ENCODE measurements at places on chromosomes 5 and 9. TPM values are rescaled to one million over a fixed set of nuclear protein-coding genes. Genes with fewer than 3 reads are reported as not detected.

Gene DTWD2
- 5.3 TPM for polyA plus RNA-seq

Gene CMYA5
- polyA plus RNA-seq = 13.7 TPM

Gene LCNL1
- 0.17 TPM for polyA plus RNA-seq

Gene SNCB
- polyA plus RNA-seq = 0.13 TPM

Gene KCNN2
- 1.5 TPM for polyA plus RNA-seq

Gene CARD9
- polyA plus RNA-seq = not detected

Gene PDE6A
- polyA plus RNA-seq = 0.25 TPM

Gene IRGM
- polyA plus RNA-seq = 0.12 TPM

Gene SLC25A2
- 0.10 TPM for polyA plus RNA-seq

Gene PPIC
- polyA plus RNA-seq = 21.3 TPM

Gene SLC34A3
- not detected for polyA plus RNA-seq

Gene PLPP6
- 8.3 TPM for polyA plus RNA-seq

Gene SLC6A7
- not detected for polyA plus RNA-seq

DNA sequence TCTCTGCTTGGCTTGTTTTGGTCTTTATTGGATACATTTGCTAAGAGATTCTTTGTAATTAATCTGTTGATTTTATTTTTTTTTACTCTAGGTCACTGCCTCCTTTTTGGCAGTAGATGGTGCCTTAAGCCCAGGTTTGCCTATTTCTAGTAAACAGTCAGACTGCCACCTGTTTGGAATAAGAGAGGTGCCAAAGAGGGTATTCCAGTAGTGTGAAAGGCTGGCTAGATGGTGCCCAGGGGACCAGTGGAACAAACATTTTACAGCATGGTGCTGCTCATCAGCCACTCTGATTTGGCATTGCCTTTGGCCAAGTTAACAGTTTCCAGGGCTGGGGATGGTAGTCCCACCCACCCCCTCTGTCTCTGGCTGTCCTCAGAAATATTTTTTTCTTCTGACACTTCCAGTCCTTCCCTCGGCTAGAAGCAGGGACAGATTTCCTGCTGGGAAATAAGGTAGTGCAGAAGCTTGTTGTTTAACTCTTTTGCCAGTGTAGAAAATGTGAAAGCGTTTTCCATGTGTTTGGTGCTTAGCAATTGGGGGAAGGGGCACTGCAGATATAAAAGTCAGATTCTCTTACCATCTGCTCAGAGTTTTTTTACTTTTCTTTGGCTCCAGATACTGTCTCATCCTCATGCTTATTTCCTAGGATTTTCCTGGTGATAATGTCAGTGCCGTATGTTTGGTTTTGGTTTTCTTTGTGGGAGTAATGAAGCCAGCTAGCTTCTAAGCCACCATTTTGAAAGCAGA is 36.6 kb upstream of the FBXL7 start:
- no peak for DNase-seq

- DNase-seq = no peak
Measured at GRCh38 chr5:139681112-139681458, 32.9 kb downstream of the CXXC5 start.

DNA sequence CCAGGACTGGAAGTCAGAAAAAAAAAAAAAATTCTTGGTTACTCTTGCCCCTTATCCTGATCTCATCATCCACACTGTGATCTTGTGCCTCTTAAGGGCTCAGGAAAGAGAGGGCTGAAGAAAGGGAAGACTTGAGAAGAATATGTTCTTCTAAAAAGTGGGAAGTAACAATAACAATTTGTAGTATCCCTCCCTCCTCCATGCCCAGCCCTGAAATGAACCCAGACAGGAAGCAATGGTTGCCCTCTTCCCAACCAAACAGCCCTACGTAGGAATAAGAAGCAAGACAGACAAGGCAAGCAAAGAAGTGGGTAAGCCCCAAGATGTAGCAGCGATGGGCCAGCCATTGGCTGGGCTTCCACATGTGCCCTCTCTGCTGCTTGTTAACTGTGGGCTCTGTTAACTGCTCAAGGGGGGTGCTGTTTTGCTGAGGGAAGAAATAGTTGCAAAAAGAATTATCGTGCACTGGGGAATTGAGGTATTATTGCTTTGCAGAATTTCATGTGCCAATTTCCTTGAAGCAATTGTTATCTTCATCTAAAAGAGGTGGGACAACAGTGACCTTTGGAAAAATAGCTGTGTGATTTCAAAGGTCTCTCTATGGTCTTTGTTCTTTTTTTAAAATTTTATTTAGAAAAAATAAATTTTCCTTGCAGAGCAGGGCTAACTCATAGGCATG is 146.6 kb upstream of the PCA3 start:
- no peak for DNase-seq

- DNase-seq = no peak
Measured at GRCh38 chr9:3863111-3863528, 337.3 kb upstream of the RFX3 start.

DNA sequence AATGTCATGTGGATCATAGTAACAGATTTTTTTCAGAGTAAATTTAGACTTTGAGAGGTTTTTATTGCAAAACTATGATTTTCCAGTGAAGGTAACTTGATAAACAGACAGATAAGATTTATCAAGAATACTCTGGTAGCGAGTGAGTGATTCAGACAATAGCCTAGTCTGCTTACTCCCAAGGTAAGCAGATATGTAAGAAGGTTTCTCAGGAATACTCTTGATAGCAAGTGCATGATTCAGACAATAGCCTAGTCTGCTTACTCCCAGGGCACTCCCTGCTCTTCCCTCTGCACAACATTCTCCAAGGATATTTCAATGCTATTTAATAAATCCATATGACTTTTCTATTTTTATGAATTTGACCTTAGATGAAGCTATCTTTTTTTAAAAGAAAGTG is 1881.5 kb downstream of the EFNA5 start:
- DNase-seq = no peak

DNA sequence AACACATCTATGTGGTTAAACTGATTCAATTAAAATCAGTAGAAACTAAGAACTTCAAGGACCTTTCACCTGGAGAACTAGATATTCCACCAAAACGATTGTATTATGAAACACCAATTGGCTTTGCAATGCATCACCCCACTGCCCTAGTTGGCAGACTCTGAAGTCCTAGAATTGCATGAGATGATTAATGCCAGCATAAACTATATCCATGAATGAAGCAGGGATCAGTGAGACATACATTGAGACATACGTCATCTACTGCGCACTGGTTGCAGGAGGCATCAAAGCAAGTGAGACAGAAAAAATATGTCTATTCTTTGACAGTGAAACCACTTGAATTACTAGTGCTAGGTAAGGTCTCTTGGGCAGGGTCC is 9.7 kb upstream of the ZNF354A start:
- no peak for DNase-seq

- no peak for DNase-seq
Measured at GRCh38 chr5:33592245-33592644, 151.5 kb downstream of the TARS1 start.

GRCh38 chr9:14652729-14653377 is 40.4 kb downstream of the ZDHHC21 start:
- no peak for DNase-seq

- no peak for DNase-seq
Measured at GRCh38 chr5:31116466-31117031, 76.9 kb upstream of the CDH6 start.

DNA sequence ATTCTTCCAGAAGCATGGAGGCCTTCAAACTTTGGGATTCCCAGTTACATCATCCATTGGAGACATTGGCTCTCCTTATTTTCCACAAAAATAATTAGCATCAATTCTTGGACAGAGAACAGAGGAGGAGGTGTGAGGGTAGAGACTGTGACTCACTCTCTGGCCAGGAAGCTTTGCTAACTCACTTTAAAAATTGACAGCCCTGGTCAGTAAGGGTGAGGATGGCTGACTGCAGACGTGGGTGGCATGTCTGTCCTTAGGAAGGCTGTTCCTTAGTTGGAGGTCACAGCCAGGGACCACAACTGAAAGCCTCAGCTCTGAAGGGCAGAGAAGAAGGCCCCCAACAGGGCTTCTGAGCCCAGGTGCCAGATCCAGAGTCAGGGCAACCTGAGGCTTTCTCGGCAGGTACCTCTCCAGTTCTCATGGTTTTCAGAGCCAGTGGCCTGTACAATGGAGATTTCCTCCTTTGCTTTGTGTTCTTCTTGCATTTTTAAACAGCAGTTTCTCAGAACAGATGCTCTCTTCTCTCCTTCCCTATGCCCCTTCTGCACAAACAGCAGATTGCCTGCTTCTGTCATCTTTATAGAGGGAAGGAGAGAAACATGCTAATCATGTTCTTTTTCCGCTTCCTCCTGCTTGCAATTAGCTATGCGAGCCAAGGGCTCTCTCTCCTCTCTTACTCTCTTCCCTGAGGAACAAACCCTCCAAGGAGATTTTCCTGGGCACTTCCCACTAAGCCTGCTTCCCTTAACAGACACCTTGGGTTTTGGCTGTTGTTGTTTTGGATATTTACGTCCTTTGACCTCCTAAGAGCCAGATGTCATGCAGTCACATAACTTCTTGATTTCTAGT is 92.5 kb upstream of the ZNF366 start:
- DNase-seq = no peak

GRCh38 chr5:155259648-155260047 is 246.1 kb downstream of the KIF4B start:
- DNase-seq = no peak

GRCh38 chr5:79200573-79201183 is 35.3 kb upstream of the JMY start:
- no peak for DNase-seq

GRCh38 chr5:35305336-35306020 is 75.2 kb upstream of the PRLR start:
- DNase-seq = no peak

GRCh38 chr9:5002811-5003210 is 17.7 kb downstream of the JAK2 start:
- DNase-seq = no peak

DNA sequence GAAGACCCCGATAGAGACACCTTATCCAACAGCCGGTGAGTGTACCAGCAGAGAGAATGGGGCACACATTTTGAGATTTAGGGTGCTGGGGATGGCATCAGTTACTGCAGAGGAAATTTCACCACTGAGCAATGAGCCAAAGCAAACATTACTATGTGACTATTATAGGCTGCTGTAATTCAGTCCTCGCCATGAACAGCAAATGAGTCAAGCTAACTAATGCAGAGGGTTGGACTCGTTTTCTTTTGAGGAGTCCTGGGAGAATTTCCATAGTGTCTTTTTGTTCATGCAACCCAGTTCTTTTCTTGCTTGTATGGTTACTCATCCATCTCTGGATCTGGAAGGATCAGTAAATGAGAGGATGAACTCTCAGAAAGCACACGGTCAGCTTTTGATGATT is 323.8 kb downstream of the PSAT1 start:
- DNase-seq = no peak

DNA sequence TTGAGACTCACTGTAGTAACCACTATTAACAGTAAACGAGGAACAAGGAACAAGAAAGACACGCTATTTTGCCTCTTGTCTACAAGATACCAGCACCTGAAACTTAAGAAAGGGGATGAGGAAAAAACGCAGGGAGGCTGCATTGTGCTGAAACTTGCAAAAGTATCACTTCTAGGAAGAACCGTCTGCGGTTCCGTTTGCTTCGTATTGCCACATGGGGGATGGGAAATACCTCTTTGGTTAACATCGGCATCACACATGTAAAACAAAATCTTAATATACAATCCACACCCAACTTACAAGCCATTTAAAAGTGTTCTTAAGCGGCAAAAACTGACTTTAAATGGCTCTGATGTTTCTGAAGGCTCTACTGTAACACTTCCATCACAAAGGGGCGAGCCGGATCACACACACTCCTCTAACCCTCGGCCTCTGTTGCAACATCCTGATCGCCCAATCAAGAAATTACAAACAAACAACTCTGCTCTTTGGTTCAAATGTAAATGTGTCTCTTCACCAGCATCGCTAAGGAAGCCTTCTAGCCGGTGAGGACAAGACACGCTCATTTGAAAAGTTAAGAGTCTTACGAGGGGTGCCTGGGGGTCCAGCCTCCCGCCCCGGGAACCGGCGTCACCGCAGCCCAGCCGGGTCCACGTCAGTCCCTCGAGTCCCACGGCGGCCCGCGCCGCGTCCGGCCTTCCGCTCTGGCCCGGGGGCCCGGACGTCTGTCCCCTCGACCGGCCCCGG is 621 bp downstream of the SEC16A start:
- no peak for DNase-seq

- no peak for DNase-seq
Measured at GRCh38 chr5:65050826-65051498, 282.2 kb downstream of the CWC27 start.

- no peak for DNase-seq
Measured at GRCh38 chr5:142287973-142288313, 36.9 kb downstream of the SPRY4 start.

GRCh38 chr9:116813031-116813300 is 125.9 kb downstream of the TRIM32 start:
- DNase-seq = no peak

- DNase-seq = no peak
Measured at GRCh38 chr9:29830821-29831220, 2257.5 kb upstream of the C9orf72 start.

- DNase-seq = no peak
Measured at GRCh38 chr9:91134608-91135007, 227.1 kb downstream of the AUH start.

GRCh38 chr5:7320701-7321301 is 75.1 kb upstream of the ADCY2 start:
- no peak for DNase-seq

Data from ovary (tissue), 10 donors.